HL-60 (cell line): ENCODE measurements at places on chromosomes 3 and 15.

- DNase-seq = no peak
These were observed 953.4 kb downstream of the AGBL1 start for GRCh38 chr15:87033056-87033455.

DNA sequence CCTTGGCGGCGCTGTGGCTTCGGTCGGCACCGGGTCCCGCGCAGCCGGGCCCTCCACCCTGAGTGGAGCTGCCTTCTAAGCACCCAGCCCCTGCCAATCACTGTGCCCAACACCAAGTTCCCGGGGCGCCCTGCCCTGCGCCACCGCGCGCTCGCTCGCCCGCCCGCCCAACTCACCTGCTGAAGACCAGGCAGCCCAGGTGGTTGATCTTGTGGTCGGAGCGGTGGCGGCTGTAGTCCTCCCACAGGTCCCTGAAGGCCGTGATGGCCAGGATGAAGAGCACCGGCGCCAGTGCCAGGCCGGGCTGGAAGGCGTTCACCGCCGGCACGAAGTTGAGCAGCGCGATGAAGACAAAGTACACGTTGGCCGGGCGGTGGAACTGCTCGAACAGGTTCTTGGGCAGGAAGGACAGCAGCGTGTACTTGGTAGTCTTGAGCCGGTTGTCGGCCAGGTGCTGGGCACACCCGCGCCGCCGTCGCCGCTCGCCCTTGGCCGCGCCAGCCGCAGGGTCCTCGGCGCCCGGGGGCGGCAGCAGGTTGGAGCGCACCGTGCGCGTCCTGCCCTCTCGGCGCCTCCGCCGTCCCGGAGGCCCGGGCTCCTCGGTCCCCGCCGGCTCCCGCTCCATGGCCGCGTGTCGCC, 536 bp downstream of the ATP10A start:
- no peak for DNase-seq

DNA sequence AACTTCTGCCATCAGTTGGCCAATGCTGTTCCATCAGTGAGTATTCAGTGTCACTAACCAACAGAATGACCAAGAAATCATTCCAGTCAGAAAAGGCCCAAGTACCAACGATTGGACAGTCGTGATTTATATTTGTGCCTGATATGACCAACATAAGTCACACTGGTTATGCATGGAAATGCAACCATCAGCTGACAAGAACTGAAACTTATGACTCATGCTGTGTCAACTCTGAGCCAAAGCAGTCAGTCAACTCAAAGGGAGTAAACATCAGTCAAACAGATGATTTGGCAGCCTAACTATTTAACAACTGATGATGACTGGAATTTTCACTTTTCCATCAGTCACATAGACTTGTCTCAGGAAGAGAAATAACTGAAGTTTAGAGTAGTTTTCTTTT, 142.4 kb downstream of the ANXA2 start:
- no peak for DNase-seq

DNA sequence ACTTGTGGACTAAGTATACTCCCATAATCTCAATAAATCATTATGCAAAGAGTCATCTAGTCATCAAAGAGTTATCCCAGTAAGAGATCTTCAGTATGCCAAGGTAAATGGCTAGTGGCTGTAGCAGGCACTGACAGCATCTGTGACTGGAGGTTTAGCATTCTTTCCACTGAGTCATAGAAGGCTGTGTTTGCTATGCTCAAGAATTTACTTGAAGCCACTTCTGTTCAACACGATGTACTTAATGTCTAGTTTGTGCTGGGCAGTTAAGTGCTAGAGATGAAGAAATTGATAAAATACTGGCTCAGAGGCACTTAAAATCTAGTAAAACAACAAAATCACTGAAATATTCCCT, 13.0 kb downstream of the ZBED2 start:
- DNase-seq = no peak

GRCh38 chr15:62059816-62060112, 483 bp downstream of the VPS13C start:
- no peak for DNase-seq

GRCh38 chr3:127794402-127794801, 27.9 kb downstream of the MGLL start:
- DNase-seq = no peak

DNA sequence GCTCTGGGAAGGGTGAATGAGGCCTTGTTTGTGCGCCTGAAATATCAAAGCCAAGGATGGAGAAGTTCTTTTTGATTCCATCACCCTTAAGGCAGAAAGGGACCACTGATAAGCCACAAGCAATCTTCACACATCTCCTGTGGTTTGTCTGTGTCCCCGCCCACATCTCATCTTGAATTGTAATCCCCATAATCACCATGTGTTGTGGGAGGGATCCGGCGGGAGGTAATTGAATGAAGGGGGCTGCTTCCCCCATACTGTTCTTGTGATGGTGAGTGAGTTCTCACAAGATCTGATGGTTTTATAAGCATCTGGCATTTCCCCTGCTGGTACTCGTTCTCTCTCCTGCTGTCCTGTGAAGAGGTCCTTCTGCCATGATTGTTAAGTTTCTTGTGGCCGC, 329.6 kb upstream of the RGMA start:
- DNase-seq = no peak

GRCh38 chr3:65914032-65914739, 124.5 kb downstream of the MAGI1 start:
- no peak for DNase-seq

- no peak for DNase-seq
These were observed 32.7 kb downstream of the CEMIP start for GRCh38 chr15:80811781-80812315.

- no peak for DNase-seq
These were observed 19.2 kb downstream of the SLC41A3 start for GRCh38 chr3:126064627-126065258.

GRCh38 chr3:134419214-134419959, 45.1 kb upstream of the AMOTL2 start:
- no peak for DNase-seq

DNA sequence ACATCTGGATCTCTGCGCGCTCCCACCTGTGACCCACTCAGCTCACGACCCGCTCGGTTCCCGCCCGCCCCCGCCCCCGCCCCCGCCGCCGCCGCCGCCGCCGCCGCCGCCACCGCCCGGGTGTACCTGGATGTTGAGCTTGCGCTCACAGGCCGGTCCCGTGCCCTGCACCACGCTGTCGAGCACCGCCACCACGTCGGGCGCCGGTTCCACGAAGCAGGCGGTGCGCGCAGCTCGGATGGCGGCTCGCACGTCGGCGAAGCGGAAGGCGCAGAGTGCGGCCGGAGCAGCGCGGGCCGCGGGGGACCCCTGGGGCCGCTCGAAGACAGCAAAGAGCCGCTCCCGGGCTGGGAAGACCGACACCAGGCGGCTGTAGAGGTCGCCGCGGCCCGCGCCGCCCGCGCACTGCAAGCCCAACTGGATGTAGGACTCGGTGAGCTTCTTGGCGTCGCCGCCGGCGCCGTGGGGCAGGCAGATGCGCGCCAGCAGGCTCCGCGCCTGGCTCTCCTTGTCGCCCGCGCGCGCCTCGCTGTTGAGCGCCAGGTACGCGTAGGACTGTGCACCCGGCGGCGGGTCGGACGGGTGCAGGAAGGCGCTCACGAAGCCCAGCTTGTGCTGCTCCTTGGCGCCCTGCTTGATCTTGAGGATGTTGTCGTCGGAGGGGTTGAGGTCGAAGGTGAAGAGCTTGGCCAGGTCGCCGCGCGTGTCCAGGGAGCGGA, 1.1 kb downstream of the PLXND1 start:
- peak; percentile 41 for DNase-seq

DNA sequence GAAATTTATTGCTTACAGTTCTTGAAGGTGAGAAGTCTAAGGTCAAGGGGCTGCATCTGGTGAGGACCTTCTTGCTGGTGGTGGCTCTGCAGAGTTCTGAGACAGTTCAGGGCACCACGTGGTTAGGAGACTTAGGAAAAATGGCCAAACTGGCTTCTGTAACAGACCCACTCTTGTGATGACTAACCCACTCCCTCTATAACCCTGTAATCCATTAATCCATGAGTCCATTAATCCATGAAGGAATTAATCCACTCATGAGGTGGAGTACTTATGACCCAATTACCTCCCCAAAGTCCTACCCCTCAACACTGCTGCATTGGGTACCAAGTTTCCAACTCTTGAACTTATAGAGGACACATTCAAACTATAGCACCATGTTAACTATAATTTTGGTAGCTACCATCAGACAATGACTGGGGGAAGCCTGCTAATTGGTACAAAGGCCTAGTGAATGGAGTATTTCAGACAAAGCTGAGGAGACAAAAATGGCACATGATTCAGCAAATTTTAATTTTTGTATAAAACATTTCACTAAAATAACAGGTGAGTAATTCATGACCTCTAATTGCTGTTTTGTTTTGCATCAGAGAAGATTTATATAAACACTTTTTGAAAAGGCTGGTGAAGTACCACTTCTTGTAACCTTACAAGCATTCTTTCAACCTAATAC, 374.1 kb upstream of the TBL1XR1 start:
- DNase-seq = no peak

- no peak for DNase-seq
These were observed 326.7 kb downstream of the LSAMP start for GRCh38 chr3:116118475-116119169.

- DNase-seq = no peak
These were observed 79.0 kb downstream of the NR2E3 start for GRCh38 chr15:71889385-71889784.

GRCh38 chr15:75815811-75816719, 27.2 kb upstream of the UBE2Q2 start:
- DNase-seq = no peak

DNA sequence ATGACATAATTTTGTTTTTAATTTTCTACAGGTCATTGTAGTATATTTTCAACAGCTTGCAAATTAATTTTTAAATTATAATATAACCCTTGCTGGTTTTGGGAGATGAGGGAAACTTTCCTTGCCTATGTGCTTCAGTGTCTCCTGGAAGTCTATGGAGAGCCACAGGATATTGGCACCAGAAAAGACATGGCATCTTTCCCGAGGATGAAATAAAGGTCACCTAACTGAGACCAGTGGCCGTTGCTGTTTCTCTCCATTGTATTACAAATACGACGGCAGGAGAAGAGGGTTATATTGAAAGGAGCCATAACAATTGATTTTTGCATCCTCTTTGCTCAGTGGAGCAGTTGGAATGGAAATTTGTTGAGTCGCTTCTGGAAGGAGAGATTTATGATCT, 19.9 kb upstream of the AQP9 start:
- DNase-seq = no peak

DNA sequence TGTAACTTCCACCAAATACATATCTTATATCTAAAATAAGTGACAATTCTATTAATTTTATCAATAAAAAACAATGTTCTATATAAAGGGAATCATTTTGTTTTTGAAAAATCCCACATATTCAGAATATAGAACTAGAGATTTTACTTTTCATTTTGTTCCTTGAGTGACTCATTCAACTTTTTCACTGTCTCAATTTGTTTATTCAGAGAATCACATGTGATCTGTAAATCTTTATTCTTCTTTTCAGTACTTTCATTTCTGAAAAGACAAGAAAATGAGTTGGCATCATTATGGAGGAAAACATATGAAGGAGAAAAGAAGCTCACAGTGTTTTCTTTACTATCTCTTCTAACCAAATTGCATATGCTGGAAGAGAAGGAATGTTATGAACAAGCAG, 35.0 kb downstream of the CIP2A start:
- DNase-seq = no peak

DNA sequence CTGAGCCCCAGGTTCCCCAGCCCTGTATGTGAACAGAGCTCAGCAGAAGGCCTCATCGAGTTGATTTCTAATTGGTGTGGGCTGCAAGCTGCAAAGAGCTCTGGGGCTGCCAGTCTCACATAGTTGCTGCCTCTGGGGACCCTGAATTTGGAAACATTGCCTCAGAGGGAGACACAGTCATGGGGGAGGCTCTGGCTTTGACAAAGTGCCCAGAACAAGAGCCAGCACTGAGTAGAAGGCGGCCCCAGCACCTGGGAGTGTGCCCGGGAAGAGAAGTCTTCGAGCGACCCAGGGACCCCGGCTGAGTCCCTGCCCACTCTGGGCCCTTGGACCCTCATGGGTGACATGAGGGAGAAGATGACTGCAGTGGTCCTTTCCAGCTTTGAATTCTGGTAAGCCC, 7.3 kb downstream of the NTRK3 start:
- no peak for DNase-seq

- no peak for DNase-seq
These were observed 208.7 kb upstream of the P2RY1 start for GRCh38 chr3:152626226-152626625.

GRCh38 chr3:14698601-14699244, 23.8 kb downstream of the C3orf20 start:
- no peak for DNase-seq

DNA sequence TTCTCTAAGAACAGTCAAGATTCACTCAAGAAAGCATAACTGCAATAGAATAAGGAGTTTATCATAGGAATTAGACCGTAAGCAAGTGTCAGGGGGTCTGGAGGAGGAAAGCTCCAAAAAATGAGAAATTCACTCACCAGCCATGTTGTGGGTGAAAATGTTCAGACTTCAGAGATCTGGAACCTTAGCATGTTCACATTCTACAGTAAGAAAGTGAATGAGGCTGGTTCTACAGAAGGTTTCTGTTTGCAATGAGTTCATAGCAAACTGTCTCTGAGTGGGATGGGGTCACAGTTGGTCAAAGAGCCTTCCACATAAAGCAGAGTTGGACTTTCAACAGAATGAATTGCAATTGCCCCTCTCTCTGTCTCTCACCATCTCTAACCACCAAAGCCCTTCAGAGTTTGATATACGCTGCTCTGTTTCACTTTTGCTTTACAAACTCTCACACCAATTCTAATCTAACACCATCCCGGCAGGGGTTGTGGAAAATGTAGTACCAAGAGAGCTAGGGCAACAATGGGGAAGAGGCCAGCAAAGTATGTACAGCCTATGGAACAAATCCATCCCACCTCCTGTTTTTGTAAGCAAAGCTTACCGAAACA, 581.8 kb upstream of the UBE2E2 start:
- no peak for DNase-seq

GRCh38 chr3:52237657-52238172, 1.2 kb downstream of the TWF2 start:
- DNase-seq = no peak

DNA sequence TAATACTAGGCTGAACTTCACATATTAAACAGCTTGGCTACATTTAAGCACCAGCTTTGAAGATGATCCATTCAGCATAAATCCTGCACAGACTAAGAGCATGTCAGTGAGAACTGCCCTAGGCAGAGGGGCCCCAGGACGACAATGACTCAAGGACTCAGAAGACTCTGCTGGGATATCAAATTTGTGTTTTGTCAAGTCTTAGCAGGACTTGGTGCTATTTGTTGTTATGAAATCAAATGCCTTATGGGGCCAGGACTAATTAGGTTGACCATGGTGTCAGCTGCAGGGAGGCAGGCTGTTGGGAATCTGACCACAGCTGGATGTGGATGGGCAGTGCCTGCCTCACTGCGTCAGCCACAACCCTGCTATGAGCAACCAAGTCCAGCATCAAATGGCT, 91.8 kb downstream of the RYR3 start:
- no peak for DNase-seq
